ENCODE measurements at places on chromosomes 2 and 18. TPM values are rescaled to one million over a fixed set of nuclear protein-coding genes. Genes with fewer than 3 reads are reported as not detected.

LYPD6B gene
- total RNA-seq = not detected

ACSL3 gene
- 121 TPM for total RNA-seq

PAX8 gene
- total RNA-seq = 0.13 TPM

ITGAV gene
- 337 TPM for total RNA-seq

CYRIA gene
- 47.6 TPM for total RNA-seq

OR6B2 gene
- total RNA-seq = not detected

EVX2 gene
- total RNA-seq = not detected

CXCR1 gene
- not detected for total RNA-seq

CDH2 gene
- total RNA-seq = 42.4 TPM

DHRS9 gene
- total RNA-seq = 0.29 TPM

NT5DC4 gene
- total RNA-seq = not detected

KATNAL2 gene
- 3.0 TPM for total RNA-seq

VIT gene
- 2.2 TPM for total RNA-seq

REG3G gene
- total RNA-seq = not detected

PARD6G gene
- total RNA-seq = 1.6 TPM

CDH7 gene
- not detected for total RNA-seq

EIPR1 gene
- 33.0 TPM for total RNA-seq

DSG1 gene
- total RNA-seq = not detected

UGT1A5 gene
- not detected for total RNA-seq

TTN gene
- total RNA-seq = 3.2 TPM

POTEC gene
- not detected for total RNA-seq

DUSP2 gene
- 0.93 TPM for total RNA-seq
